ENCODE measurements at places on chromosomes 4 and X.

DNA sequence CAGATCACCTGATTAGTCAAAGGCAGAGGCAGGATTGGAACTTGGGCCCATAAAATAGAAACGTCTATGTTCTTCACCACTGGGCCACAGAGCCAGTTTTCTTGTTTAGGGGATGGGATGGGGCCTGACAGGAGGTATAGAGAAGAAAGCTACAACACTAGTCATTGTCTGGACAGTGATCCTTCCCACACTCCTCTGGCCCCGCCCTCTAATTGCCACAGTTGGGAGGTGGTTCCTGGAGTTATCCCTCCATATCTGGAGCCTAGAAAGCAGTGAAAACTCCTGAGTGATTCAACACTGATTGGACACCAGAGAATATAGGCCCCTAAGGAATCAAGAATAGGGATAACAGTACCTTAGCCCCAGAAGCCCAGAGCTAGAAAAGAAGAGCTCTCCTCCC is 22.9 kb downstream of the RASL11B start:
- DNase-seq: no peak

- DNase-seq: no peak
Observed at GRCh38 chrX:103467887-103468286, 51.4 kb downstream of the RAB40A start.

GRCh38 chr4:16001484-16001858 is 38.5 kb upstream of the FGFBP2 start:
- DNase-seq: peak; percentile 76

- DNase-seq: no peak
Observed at GRCh38 chrX:30613721-30614120, 36.2 kb upstream of the TASL start.

DNA sequence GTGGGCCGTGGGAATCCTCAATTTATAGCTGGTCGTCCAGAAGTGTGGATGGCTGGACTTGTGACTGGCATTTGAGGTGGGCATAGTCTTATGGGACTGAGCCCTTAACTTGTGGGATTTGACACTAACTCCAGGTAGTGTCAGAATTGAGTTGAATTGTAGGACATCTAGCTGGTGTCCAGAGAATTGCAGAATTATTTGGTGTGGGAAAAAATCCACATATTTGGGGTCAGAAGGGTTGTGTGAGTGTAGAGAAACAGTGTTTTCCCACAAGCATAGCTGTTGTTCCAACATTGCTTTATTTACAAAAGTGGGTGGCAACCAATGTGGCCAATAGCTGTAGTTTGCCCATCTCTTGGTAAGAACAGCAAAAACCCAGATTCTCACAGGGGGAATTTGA is 91.3 kb downstream of the MOSPD2 start:
- no peak for DNase-seq

GRCh38 chrX:124605511-124605910 is 259.1 kb downstream of the SH2D1A start:
- no peak for DNase-seq

GRCh38 chrX:124239324-124239723 is 93.1 kb upstream of the TEX13D start:
- DNase-seq: no peak

DNA sequence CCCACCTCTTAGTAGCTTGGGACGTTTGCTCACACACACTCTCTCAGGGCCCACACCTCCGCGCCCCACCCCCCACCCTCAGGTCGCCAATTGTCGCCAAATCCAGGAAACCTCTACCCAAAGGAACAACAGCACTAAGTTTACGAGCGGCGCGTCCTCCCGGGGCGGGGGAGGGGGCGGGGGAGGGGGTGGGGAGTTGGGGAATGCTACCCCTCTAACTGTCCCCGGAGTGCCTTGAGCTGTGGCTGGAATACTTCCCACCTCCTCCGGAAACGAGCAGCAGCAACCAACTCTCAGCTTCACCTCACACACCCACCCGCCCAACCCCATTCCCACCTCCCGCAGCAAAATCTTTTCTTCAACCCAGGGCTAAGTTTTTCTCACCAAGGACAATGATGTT is 135.6 kb upstream of the ZIC3 start:
- DNase-seq: no peak

DNA sequence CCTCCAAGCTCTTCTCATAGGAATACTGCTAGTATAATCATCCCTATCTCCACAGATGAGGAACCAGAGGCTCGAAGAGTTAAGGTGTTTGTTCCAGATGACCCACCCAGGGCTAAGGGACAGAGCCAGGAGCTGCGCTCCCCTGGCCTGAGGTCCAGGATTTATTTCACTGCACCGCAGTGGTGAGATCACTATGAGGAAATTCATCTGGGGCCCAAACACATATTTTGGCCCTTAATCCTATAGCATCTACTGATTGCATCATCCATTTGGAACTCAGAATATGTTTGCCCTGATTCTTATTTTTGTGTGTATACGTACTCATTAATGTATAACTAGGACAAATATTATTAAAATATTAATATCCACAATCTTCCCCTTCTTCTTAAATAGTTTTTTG is 100.1 kb upstream of the RBPJ start:
- DNase-seq: no peak

DNA sequence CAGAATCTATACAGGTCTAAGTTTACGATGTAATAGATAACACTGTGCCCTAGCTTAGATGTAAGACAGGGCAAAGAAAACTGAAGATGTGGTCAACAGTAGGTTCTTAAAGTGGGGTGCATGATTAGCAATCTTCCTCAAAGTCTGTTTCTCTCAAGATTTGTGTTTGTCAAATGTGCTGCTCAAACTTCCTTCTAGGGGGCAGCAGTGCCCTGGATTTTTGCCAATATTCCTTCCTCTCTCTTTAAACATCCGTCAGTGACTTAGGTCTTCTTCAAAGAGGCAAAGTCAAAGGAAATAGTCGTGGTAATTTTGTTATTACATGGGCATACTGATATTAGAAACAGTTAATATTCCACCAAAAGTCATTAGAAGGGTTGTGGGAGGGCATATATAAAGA is 4.2 kb upstream of the PDHA2 start:
- peak; percentile 16 for DNase-seq

DNA sequence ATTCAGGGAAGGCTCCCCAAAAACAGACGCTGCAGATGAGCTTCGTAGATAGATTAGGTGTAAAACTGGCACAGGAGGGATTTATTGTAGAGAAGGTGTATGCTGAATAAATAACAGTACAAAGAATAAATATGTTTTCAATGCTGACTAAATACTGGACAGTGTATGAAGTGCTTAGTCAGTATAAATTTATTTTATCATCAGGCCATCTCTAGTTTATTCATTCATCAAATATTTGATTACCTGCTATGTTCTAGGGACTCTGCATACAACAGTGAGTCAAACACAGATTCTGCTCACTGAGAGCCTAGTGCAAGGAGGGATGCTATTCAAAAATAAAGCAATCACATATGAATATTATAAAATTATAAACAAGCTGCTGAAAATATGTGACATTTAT is 63.6 kb upstream of the TSPAN5 start:
- DNase-seq: no peak

DNA sequence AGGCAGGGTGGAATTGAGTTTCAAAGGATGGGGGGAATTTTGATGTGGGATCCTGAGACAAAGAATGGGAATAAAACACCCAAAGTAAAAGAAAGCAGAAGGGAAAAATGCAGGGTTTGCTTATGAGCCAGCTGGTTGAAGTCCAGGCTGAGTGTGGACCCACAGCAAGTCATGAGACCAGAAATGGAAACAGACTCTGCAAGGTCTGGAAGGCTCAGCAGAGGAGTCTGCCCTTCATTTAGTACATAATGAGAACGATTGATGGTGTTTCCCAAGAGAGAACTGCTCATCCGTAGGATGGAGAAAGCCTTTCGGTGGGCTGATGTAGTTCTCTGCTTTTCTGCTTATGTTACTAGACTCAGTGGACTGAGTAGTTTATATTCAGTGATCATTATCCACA is 259.1 kb downstream of the C4orf33 start:
- no peak for DNase-seq

DNA sequence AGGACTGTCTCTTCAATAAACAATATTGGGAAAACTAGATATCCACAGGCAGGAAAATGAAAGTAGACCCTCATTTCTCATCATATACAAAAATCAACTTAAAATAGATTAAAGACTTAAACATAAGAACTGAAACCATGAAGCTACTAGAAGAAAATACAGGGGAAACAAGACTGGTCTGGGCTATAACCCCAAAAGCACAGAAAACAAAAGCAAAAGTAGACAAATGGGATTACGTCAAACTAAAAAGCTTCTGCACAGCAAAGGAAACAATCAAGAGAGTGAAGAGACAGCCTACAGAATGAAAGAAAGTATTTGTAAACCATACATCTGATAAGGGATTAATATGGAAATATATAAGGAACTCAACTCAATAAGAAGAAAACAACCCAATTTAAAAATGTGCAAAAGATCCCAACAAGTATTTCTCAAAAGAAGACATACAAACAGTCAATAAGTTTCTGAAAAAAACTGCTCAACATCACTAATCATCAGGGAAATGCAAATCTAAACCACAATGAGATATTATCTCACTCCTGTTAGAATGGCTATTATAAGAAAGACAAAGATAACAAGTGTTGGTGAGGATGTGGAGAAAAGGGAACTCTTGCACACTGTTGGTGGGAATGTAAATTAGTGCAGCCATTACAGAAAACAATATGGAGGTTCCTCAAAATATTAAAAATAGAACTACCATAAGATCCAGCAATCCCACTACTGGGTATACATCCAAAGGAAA is 325.3 kb upstream of the RASGEF1B start:
- no peak for DNase-seq

DNA sequence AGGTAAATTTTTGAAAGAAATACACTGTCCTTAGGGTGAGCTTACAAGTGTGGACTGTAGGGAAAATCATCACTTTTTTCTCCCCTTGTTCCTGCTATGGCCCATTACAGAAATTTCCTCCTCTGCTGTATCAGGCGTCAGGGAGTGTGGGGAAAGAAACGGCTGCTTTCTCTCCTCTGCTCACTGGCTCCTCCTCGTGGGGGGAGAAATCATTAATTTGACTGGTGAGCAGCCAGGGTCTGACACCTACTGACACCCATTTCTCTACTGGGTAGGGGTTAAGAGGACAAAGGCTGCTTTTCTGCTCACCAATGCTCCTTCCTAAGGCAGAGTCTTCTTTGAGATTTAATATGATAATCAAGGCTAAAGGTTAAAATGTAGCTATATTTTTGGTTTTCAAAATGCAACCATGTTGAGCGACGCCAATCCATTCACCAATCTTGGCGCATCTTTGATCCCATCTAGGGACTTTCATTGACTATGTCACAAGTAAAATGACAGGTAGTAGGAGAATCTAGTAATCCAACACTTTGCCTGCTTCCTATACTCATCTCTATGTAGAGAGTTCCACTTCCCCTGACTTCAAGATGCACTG is 25.1 kb downstream of the SETD7 start:
- peak; percentile 52 for DNase-seq

All from retina (tissue), 1 donor.